ENCODE measurements at places on chromosomes 4 and X. TPM values are rescaled to one million over a fixed set of nuclear protein-coding genes. Genes with fewer than 3 reads are reported as not detected.

GRCh38 chr4:156437666-156438065 is 484.0 kb upstream of the CTSO start:
- no peaks in the 10 kb centered on the region for H3K27me3 ChIP-seq
- no peak overlapping the region for H3K27ac ChIP-seq
- no peak overlapping the region for H3K4me3 ChIP-seq
- no peak for DNase-seq
- H3K4me1 ChIP-seq = no peaks in the 10 kb centered on the region
- no peaks in the 10 kb centered on the region for H3K36me3 ChIP-seq

- peaks cover 3% of the 10 kb centered on the region for H3K4me1 ChIP-seq
- peaks cover 4% of the 10 kb centered on the region for H3K36me3 ChIP-seq
- H3K4me3 ChIP-seq = no peak overlapping the region
- no peaks in the 10 kb centered on the region for H3K27me3 ChIP-seq
- H3K27ac ChIP-seq = no peak overlapping the region
These were observed 11.2 kb downstream of the ZXDA start for GRCh38 chrX:57899064-57899463.

- H3K36me3 ChIP-seq = peaks cover 6% of the 10 kb centered on the region
- DNase-seq = no peak
- no peak overlapping the region for H3K4me3 ChIP-seq
These were observed 13.7 kb downstream of the STAG2 start for GRCh38 chrX:123975180-123975579.

The CT55 gene
- not detected for total RNA-seq

DNA sequence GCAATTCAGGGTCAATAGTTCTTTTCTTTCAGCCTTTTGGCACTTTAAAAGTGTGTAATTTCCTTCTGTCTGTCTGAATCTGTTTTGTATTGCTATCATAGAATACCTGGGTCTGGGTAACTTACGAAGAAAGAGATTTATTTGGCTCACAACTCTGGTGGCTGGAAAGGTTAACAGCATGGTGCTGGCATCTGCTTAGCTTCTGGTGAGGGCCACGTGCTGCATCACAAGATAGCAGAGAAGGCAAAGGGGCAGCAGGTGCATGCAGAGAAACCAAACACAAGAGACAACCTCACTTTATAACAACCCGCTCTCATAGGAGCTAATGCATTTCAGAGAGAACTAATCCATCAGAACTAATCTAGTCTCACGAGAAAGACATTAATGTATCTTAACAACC is 18.8 kb downstream of the RGN start:
- no peak overlapping the region for H3K27ac ChIP-seq
- DNase-seq = no peak
- no peaks in the 10 kb centered on the region for H3K27me3 ChIP-seq
- H3K4me1 ChIP-seq = no peaks in the 10 kb centered on the region
- H3K4me3 ChIP-seq = no peak overlapping the region
- no peaks in the 10 kb centered on the region for H3K36me3 ChIP-seq

The OCRL gene
- 0.63 TPM for total RNA-seq

GRCh38 chr4:122700178-122700725 is 32.3 kb upstream of the BBS12 start:
- no peak overlapping the region for H3K27ac ChIP-seq
- peaks cover 7% of the 10 kb centered on the region for H3K36me3 ChIP-seq
- peaks cover 26% of the 10 kb centered on the region for H3K4me1 ChIP-seq
- H3K4me3 ChIP-seq = no peak overlapping the region

GRCh38 chr4:84531689-84532088 is 32.6 kb upstream of the NKX6-1 start:
- H3K4me1 ChIP-seq = no peaks in the 10 kb centered on the region
- H3K36me3 ChIP-seq = no peaks in the 10 kb centered on the region
- H3K4me3 ChIP-seq = no peak overlapping the region

- DNase-seq = no peak
- no peak overlapping the region for H3K4me3 ChIP-seq
- no peaks in the 10 kb centered on the region for H3K4me1 ChIP-seq
- H3K27me3 ChIP-seq = no peaks in the 10 kb centered on the region
These were observed 1715.2 kb upstream of the ADGRL3 start for GRCh38 chr4:59484944-59485343.

GRCh38 chr4:79241846-79242245 is 84.0 kb downstream of the NAA11 start:
- H3K4me3 ChIP-seq = no peak overlapping the region
- no peaks in the 10 kb centered on the region for H3K36me3 ChIP-seq
- H3K4me1 ChIP-seq = no peaks in the 10 kb centered on the region
- no peaks in the 10 kb centered on the region for H3K27me3 ChIP-seq
- no peak for DNase-seq

DNA sequence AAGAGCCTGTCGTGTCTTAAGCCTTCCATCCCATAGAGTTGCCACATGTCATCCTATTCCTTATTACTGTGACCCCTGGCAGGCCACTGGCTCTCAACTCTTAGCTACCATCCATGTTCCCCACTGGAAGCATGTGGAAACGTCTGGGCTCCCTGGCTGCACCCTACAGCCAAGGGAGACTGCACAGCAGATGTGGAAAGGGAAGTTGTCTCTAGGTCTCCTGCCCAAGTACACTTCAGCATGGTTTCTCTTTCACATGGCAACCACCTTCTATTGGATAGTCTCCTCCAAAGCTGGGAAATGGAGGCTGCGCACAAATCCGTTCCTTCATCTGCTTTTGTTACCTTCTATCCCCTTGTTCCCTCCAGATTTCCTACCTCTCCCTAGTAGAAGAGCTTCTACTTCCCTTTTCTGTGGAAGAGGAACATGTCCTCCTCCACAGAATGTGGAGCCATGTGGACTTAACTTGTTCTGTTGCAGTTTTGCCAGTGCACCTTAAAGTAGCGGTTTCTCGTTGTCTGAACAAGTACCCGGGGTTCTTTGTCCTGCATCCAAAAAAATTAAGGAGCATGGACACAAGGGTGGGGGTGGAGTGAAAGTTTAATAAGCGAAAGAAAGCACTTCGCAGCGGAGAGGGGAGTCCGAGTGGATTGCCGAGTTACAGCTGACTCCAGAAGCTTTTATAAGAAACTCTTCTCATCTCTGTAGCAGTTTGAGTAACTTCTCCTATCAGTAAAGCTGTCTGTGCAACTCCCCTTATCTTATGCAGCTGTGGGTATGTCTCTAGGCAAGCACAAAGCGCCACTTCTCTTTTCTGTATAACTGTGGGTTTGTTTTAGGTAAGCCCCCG is 52.5 kb downstream of the HMGB2 start:
- H3K36me3 ChIP-seq = peaks cover 13% of the 10 kb centered on the region
- H3K27ac ChIP-seq = no peak overlapping the region
- no peak for DNase-seq
- no peaks in the 10 kb centered on the region for H3K27me3 ChIP-seq

DNA sequence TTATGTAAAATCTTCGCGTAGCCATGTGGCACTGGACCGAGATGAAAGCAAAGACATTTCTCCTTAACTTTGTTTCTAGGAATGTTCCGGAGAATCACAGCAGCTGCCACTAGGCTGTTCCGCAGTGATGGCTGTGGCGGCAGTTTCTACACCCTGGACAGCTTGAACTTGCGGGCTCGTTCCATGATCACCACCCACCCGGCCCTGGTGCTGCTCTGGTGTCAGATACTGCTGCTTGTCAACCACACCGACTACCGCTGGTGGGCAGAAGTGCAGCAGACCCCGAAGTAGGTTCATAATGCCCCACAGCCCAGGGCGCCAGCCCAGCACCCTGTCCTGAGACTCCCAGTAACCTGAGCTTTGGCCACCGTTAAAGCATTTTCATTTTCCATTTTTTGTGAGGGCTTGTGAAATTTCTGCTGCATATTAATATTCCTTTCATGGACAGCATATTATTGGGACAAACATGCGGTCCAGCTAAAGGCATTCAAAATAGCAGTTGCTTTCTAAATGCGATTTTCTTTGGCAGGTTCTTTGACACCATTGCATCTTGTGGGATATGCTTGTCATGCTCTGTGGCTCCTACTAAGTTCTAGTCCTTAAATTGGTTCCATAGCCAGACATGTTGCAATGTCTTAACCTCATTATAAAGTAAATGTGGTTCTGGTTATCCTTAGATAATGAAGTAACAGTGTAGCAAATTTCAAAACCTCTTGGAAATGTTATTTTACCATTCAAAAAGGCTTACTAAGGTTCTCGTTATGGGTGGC is 49.1 kb upstream of the MSANTD1 start:
- no peaks in the 10 kb centered on the region for H3K27me3 ChIP-seq
- no peak for DNase-seq
- no peak overlapping the region for H3K4me3 ChIP-seq
- H3K36me3 ChIP-seq = peaks cover 18% of the 10 kb centered on the region

The TRAM1L1 gene
- total RNA-seq = not detected

The SCLT1 gene
- 31.3 TPM for total RNA-seq

GRCh38 chrX:77450996-77451395 is 3.8 kb downstream of the FGF16 start:
- H3K27ac ChIP-seq = no peak overlapping the region
- no peak for DNase-seq
- H3K27me3 ChIP-seq = peaks cover 17% of the 10 kb centered on the region

GRCh38 chr4:38774181-38774955 is 8.4 kb downstream of the TLR10 start:
- no peak for DNase-seq
- no peak overlapping the region for H3K27ac ChIP-seq
- H3K27me3 ChIP-seq = peaks cover 46% of the 10 kb centered on the region
- peaks cover 4% of the 10 kb centered on the region for H3K36me3 ChIP-seq

DNA sequence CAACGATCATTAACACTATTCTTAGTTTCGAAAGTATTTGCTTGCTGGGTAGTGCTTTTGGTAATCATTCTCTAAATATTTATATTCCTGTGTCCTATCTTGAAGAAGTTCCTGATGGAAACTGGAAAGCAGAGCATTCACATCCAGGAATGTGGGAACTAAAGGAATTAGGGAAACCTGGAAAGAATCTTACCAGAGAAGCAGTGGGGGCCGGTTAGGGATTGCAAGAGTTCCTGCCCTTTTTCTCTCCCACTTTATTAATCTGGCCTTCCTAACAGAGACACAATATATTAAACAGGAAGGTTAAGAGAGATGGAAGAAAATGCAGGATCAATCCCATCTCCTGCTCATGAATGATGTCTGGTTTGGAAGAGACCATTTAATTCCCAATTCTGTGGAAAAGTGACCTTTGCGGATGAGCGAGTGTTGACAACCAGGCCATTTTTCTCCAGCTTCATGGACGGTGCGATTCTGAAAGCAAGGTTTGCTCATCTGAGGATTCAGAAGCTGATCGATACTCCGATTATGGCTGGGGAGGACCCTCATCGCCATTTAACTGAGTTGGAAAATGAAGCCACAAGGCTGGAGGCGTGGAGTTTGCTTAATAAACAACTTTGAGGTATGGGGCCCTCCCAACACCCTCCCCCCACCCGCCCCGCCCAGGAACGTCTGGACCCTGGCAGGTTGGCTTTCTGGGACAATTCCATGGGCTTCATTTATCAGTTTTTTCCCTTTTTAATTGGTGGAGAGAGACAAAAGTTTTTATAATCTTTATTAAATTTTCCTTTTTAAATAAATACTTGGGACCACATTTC is 52.3 kb downstream of the C4orf51 start:
- H3K4me1 ChIP-seq = peaks cover 29% of the 10 kb centered on the region
- DNase-seq = no peak
- H3K27me3 ChIP-seq = peaks cover 21% of the 10 kb centered on the region
- no peak overlapping the region for H3K27ac ChIP-seq

DNA sequence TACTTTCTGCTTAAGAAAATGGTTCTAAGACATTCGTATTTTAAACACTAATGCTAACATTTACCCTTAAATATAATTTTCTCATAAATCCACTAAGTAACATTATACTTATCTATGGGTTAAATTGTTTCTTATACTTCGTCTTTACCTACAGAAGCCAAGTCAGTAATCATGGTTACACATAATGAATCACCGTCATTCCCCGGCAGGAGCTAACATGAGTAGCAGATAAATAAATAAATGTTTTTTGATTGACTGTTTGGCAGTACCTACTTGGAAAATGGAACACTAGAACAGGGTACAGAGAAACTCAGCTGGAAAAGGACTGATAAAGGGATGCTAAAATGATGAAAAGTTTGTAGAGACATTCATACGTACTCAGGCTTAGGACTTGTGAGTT is 430.4 kb downstream of the ACTRT1 start:
- no peaks in the 10 kb centered on the region for H3K36me3 ChIP-seq
- DNase-seq = no peak
- no peaks in the 10 kb centered on the region for H3K27me3 ChIP-seq
- H3K4me3 ChIP-seq = no peak overlapping the region
- H3K27ac ChIP-seq = no peak overlapping the region
- H3K4me1 ChIP-seq = no peaks in the 10 kb centered on the region

DNA sequence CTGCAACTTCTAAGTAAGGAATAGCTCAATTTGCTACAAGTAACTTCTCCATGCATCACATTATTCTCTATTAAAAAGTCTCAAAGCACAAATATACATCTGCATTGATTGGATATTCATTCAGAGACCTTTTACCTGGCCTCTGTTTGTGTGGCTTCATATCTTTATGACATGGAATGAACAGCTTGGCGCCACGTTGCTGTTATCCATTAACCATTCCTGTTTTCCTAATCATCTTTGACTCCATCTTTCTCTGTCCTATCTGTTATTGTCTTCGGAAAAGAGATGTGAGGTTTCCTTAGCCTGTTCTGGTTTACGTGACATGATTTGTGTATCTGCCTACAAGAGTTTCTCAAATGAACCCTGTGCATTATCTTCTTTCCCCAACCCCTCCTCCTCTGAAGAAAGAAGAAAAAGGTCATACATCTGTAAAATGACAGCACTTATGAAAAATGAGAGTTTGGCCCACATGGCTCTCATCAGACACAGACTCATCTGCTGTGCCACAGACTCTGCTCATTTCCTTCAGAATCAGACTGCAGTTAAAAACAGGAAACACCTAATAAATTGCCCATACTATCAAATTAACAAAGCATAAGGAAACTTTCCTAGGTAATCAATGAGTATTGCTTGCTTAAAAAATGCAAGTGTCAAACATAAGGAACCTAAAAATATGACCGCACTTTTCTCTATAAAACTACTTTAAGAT is 347.6 kb upstream of the FAM241A start:
- no peaks in the 10 kb centered on the region for H3K4me1 ChIP-seq
- no peak overlapping the region for H3K4me3 ChIP-seq
- no peak overlapping the region for H3K27ac ChIP-seq

The ACOX3 gene
- total RNA-seq = 11.7 TPM

DNA sequence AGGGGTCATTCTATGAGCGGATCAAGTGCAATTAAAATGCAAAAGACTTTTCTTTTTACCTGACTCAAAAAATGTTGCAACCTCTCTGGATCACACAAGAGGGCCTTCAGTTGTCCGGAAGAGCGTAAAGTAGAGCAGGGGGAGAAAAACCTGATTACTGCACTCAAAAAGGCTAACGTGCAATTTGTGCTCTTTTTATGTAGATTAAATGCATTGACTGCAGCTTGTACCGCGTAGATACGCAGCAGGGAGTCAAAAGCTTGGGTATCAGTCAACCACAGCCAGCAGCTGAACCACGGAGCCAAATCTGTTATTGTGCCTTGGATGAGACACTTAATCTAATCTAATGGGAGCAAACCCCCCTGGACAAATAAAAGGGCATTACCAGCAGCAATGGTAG is 107.3 kb upstream of the RAI2 start:
- no peaks in the 10 kb centered on the region for H3K36me3 ChIP-seq
- no peak overlapping the region for H3K27ac ChIP-seq
- H3K4me1 ChIP-seq = no peaks in the 10 kb centered on the region
- no peak for DNase-seq
- no peak overlapping the region for H3K4me3 ChIP-seq
- H3K27me3 ChIP-seq = no peaks in the 10 kb centered on the region

- H3K27me3 ChIP-seq = peaks cover 82% of the 10 kb centered on the region
- no peak overlapping the region for H3K27ac ChIP-seq
- DNase-seq = no peak
- peaks cover 35% of the 10 kb centered on the region for H3K4me1 ChIP-seq
- H3K4me3 ChIP-seq = peak overlapping the region; percentile 78
- H3K36me3 ChIP-seq = peaks cover 2% of the 10 kb centered on the region
These were observed 112.7 kb downstream of the DHX15 start for GRCh38 chr4:24471486-24472160.
